ENCODE measurements at places on chromosomes 2 and 18.

- no peak for DNase-seq
Observed at GRCh38 chr18:62325806-62326645, 916 bp downstream of the TNFRSF11A start.

DNA sequence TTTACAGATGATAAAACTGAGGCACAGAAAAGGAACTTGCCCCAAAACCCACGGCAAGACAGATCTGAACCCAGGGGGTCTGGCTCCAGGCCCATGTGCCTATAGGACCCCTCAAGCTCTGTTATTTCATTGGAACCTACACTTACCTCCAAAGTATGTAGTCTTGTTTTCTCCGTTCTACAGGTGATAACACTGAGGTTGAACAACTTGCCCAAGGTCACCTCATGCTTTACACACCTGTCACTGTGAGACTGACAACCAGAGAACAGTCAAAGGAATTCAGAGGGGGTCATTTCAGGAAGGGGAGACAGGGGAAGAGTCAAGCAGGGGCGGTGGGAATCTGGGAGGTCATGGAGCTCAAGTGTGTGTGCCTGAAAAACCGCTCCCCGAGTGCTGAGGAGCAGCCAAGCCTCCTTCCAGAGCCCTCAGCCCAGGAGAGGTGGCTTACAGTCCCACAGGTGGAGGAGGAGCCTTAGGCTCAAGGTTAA, 47.7 kb downstream of the SERTAD2 start:
- DNase-seq, result no peak

DNA sequence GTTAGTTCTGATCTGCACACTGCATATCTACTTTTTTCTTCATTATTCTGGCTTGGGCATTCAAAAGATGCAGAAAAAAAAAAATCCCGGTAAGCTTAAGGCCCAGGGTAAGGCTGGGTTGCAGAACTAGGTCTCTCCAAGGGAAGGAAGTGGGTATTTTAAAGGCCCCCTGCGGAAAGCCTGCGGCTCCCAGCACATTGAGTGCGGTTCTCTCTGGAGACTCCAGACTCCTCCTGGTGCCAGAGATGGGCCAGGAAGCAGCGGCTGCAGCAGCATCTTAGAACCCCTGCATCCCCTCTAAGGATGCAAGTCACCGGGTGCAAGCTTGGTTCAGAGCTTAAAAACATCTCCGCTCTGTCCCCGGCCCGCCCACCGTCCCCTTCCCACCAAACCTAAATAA, 49.5 kb downstream of the TGIF1 start:
- peak; percentile 16 for DNase-seq

DNA sequence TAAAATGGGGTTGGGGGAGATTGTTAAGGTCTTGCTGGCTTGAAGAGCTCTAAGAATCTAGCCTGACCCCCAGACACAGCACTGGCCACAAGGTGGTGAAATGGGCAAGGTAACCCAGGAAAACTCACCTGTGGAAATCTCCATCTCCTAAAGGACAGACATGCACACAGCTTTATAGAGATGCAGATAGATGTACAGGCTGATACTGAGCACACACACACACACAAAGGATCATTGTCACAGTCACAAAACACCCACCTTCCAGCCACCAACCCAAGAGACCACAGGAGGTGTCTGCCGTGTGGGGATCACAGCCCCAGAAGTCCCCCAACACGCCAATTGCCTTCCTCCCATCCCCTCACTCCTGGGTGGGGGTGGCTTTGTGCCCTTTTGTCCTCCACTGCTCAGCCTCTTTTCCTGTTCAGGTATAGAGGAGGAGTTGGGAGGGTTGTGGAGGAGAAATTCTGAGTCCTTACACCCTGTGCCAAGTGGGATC, 3.2 kb upstream of the CYP26B1 start:
- no peak for DNase-seq

DNA sequence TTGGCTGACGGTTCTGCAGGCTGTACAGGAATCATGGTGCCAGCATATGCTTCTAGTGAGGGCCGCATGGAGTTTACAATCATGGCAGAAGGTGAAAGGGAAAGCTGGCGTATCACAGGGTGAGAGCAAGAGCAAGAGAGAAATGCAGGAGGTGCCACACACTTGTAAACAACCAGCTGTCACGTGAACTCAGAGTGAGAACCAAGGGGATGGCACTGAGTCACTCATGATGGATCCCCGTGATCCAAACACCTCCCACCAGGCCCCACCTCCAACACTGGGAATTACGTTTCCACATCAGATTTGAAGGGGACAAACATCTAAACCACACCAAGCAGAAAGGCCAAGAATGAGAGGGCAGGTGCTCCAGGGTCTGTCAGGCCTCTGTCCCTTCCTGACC, 185.0 kb upstream of the PID1 start:
- DNase-seq, result no peak

DNA sequence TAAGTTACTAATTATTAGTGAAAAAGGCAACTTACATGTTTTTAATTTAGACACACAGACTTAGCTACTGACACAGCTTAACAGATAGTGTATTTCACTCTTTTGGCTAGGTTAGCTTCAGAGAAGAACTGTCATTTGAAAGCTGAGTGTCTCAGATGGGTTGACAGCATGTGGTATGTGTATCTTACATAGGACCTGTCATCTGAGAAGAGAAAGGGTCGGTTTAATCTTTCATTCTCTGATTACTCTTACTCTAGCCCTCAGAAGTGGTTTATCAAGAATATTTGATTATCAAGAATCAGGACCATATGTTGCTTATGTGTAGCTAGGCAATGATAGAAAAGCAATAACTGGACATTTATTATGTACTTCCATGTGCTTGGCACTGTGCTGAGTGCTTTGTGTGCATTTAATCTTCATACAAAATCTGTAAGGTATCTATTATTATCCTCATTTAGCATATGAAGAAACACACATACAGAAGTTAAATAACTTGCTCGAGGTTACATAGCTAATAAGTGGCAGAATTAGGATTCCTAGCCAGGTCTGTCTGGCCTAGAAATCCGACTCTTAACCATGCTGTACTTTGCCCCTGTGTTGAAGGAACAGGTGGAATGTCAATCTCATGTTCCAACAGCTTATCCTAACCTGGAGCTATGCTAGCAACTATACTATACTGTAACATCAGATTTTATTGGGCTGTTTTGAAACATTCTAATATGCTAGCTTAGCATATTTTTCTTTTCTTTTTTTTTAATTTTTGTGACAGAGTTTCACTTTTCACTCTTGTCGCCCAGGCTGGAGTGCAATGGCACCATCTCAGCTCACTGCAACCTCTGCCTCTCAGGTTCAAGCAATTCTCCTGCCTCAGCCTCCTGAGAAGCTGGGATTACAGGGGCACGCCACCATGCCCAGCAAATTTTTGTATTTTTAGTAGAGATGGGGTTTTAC, 28.4 kb downstream of the CFLAR start:
- DNase-seq, result no peak

- DNase-seq, result no peak
Observed at GRCh38 chr18:13179566-13180113, 38.9 kb upstream of the LDLRAD4 start.

DNA sequence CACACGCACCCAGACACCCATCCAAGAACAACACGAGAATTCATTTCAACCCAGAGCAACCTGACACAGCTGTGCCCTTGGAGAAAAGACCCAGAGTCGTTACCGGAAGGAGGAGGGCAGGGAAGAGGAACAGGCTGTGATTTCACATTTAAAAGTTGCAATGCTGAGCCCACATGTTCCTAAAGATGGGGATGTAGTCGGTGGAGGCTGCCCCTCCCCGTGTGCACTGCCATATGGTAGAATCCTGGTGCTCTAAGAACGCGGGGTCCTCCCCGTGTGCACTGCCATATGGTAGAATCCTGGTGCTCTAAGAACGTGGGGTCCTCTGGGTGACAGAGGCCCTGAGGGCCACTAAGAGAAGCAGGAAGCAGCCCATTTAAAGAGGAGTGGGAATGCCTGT, 10.9 kb downstream of the MTERF4 start:
- DNase-seq, result no peak

GRCh38 chr2:1731963-1732768, 12.1 kb downstream of the PXDN start:
- DNase-seq, result peak; percentile 95

DNA sequence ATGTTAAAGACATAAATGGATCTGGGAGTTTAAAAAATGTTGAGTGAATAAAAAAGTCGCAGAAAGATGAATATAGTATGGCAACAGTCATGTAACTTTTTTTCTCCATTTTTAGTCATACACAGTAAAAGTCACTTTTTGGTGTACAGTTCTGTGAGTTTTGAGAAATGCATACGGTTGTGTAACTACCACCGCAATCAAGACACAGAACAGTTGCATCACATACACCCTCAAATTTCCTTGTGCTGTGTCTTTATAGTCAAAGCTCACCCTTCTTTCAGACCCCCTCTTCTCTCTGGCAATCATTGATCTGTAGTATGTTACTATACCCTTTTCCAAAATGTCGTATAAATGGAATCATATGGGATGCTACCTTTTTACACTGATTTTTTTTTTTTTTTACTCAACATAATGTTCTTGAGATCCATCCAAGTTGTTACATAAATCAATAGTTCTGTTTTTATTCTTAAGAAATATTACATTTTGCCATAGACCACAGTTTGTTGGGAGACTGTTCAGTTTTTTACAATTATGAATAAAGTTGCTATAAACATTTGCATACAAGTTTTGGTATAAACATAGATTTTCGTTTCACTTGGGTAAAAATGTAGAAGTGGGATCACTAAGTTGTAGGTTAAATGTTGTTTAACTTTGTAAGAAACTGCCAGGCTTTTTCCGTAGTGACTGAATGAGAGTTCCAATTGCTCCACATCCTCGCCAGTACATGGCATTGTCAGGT, 35.4 kb upstream of the AGFG1 start:
- no peak for DNase-seq

GRCh38 chr2:112629224-112629623, 16.5 kb upstream of the SLC20A1 start:
- no peak for DNase-seq

- DNase-seq, result no peak
Observed at GRCh38 chr2:78416625-78417300, 608.7 kb upstream of the REG3G start.

- no peak for DNase-seq
Observed at GRCh38 chr2:112794841-112795240, 10.5 kb upstream of the IL1A start.

GRCh38 chr18:55868909-55869308, 280.9 kb upstream of the TCF4 start:
- peak; percentile 54 for DNase-seq

- no peak for DNase-seq
Observed at GRCh38 chr2:27307287-27307544, 1.0 kb downstream of the UCN start.

- no peak for DNase-seq
Observed at GRCh38 chr2:71640489-71640888, 187.1 kb downstream of the DYSF start.

DNA sequence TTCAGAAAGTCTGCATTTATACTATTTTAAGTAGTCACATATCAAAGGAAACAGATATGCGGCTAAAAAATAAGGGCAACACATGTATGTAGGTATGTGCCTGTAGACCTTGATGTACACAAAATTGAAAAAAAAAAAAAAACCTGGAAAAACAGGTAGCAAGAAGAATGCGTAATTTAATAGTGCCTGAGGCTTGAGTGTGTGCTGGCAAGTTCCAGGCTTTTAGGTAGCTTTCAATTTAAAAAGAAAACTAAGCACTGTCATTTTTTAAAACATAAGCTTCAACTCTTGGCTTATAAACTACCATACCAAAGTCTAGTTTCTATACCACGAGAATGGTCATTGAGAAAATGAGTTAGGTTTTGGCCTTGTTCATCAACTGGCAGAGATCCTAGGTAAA, 72.3 kb downstream of the OTX1 start:
- no peak for DNase-seq

- no peak for DNase-seq
Observed at GRCh38 chr2:84914334-84914733, 8.9 kb downstream of the TMSB10 start.

GRCh38 chr2:217286833-217287232, 427.0 kb upstream of the TNP1 start:
- DNase-seq, result peak; percentile 94

DNA sequence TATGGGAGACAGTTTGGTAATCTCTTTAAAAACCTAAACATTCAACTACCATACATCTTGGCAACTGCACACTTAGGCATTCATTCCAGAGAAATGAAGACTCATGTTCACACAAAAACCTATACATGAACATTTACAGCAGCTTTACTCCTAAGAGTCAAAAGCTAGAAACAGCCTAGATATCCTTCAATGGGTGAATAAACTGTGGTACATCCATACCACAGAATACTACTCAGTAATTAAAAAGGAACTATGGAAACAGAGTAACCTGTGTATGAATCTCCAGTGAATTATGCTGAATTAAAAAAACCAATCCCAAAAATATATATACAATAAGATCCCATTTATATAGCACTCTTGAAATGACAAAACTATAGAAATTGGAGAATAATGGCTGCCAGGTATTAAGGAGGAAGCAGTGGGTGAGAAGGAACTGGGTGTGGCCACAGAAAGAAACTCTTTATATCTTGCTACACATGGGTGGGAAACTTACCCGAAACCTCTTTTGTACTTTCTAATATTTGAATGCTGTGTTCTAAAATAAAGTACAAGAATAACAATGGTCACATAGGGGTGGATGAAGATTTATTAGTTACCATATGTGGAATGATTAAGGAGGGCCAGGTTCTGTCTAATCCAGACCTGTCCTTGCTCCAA, 13.7 kb downstream of the SESTD1 start:
- no peak for DNase-seq

DNA sequence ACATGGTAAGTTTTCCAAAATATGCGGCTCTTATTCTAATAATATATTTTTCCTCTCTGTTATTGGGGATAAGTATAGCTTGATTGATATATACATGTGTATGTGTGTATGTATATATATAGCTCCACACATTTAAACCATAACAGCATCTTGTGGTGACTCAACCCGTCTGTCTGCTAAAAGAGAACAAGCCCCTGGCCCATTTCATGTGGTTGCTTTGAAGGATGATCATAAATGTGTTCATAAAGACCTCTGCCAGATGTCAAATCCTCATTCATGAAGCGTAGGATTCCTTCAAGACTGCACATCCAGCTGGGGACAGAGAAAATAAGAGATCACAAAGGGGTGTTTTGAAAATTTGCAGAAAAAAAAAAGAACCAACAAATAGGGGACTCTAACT, 79.3 kb downstream of the RHOB start:
- no peak for DNase-seq

DNA sequence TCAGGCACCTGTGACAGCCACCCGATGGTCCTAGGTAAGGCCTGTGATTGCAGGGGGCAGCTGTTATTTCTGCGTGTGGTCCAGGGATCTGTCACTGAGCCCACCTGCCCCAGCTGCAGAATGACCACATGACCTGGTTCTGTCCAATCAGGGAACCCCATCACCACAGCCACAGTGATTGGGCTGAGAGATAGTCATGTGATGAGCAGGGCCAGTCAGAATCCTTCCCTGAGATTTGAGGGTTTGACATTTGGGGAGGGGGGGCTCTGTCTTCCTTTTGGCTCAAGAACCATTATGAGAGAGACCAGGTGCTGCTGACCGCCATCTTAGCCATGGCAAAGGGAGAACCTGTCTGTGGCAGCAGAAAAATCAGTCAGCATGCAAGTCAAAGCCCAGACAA, 147.2 kb downstream of the SMAD7 start:
- no peak for DNase-seq

All from iris pigment epithelial cell (primary cell).